Psoas muscle (tissue), 8 donors: ENCODE measurements at places on chromosomes 1 and 21. TPM values are rescaled to one million over a fixed set of nuclear protein-coding genes. Genes with fewer than 3 reads are reported as not detected.
A peak's percentile ranks its signal among the peaks of the same experiment; 100 is the strongest.

GRCh38 chr1:231517076-231517475 lies 11.4 kb upstream of the TSNAX start:
- no peak for DNase-seq

GRCh38 chr1:70719154-70719553 lies 308.1 kb downstream of the CTH start:
- DNase-seq = no peak

- DNase-seq = peak; percentile 80
Measured at GRCh38 chr1:223129229-223129901, 13.7 kb downstream of the TLR5 start.

DNA sequence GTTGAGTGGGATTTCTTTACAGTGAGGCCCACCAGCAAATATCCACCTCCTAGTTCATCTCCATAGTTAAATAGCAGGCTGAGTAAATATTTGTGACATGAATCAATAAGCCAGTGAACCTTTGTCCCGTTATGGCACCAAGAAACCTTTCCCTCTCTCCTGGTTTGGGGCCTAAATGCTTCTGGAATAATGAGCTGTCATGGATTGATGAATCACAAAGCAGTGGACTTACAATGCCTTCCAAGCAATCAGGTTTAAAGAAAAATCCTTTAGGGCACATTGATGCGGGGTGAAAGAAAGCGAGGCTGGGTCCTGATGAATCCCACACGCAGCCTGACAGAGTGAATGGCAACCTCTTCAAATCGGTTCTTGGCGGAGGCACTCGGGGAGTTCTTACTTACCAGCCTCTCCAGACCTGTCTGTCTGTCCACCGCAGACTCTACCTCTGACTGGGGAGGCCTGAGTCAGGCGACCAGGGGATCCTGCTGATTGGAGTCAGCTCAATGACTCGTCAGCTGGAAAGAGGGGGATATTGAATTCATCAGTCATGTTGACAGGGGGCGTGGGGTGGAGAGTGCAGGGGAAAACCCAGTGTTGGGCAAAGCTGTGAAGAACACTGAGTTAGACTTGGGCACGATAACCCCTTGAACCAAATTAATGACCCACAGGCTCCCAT lies 247.3 kb downstream of the PLPP3 start:
- DNase-seq = no peak

GRCh38 chr1:68617942-68618341 lies 121.1 kb upstream of the DEPDC1 start:
- DNase-seq = no peak

GRCh38 chr1:21623410-21623961 lies 45.7 kb downstream of the RAP1GAP start:
- DNase-seq = no peak

DNA sequence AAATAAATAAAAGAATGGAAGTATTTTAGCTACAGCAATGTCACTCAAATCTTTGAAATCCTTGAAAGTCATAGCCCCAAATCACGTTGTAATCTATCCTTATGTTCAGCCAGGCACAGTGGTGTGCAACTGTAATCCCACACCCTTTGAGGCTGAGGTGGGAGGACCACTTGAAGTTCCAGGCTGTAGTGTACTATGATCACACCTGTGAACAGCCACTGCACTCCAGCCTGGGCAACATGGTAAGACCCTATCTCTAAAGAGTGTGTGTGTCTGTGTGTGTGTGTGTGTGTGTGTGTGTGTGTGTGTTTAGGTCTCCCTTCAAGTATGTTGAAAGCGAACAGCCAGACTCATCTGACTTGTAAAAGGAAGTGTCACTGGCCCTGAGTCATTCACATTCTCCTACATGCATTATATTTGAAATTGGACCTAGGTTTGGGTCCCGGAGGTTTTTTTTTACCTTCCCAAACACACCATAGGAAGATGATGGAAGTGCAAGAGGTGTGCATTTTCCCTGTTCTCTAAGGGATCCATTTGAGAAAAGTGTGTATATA lies 50.1 kb downstream of the ZNF281 start:
- DNase-seq = no peak

DNA sequence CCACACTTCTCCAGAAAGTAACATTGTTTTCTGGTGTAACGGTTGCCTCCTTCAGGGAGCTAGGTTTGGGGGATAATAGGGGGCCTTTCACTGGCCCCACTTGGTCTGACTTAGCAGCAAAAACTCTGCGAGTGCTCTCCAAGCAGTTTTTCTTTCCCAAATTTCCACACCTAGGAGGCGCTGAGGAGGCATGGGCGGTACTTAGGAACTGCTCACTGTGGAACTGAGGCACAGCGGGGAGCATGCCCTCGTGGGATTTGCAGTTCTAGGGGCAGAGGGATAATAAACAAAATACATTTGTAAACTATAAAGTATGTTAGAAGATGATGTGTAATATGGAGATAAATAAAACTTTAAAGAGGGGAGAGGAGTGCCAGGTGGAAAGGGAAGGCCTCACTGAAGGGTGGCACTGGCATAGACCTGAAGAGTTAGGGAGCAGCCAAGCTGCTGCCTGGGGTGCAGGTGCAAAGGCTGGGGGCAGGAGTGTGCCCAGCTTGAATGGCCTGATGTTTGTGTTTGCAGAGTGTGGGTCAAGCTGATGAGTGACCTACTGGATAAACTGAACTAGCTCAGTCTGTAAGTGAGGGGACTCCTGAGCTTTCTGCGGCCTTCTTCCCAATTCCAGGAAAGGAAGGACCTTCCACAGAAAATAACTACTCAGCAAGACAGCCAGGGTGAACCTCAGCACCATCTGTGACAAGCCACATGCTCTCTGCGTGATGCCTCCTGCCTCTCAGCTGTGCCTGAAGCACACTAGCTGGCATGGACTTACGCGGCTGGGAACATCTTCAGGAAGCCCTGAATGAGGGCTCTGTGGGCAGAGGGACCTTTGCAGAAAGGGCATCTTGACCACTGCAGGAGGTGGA lies 1.9 kb downstream of the EPHX1 start:
- DNase-seq = no peak

DNA sequence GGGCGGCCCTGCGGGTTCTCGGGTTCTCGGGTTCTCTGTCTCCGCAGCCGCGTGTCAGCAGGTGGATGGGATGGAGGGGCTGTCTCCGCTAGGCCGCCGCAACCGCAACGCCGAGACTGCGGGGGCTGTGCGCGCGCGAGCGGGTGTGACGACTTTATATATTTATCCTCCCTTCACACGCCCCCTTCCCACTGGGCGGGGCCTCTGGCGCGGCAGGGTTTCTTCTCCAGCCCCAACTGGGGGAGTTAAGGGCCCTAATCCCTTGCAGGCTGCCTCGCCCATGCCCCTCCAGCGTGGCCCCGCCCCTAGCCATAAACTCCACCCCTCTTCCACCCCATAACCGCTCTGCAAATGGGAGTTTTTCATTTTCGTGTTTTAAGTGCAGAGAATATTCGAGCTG lies 3.4 kb downstream of the IGSF21 start:
- DNase-seq = no peak

- DNase-seq = peak; percentile 36
Measured at GRCh38 chr1:21340230-21340945, 50.1 kb upstream of the ECE1 start.

- no peak for DNase-seq
Measured at GRCh38 chr1:81950037-81950436, 149.3 kb downstream of the ADGRL2 start.

DNA sequence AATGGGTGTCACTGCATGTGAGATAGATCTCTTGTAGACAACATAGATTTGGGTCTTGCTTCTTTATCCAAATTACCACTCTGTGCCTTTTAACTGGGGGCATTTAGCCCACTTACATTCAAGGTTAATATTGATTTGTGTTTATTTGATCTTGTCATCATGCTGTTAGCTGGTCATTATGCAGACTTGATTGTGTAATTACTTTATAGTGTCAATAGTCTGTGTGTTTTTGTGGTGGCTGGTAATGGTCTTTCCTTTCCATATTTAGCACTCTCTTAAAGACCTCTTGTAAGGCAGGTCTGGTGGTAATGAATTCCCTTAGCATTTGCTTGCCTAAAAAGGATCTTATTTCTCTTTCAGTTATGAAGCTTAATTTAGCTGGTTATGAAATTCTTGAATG lies 29.6 kb downstream of the ZNF691 start:
- no peak for DNase-seq

DNA sequence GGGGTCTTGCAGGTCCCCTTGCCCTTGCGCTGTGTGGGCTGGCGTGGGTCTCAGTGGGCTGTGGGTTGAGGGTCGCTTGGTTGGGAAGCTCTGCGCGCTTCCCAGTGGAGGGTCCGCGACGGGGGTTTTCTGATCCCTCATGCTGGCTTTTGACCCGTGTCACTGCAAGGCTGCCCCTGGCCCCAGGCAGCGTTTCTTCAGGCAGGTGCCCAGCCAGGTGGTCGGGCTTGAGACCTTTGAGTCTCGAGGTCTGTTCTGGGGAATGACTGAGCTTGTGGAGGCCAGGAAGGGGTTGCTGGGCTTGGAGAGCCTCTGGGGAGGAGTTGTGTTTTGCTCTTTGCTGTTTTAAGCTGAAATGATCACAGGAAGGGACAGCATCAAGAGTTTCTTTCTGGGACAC lies 5.3 kb downstream of the SKI start:
- DNase-seq = no peak

GRCh38 chr1:116997636-116998035 lies 3.9 kb upstream of the CD101 start:
- DNase-seq = no peak

GRCh38 chr1:184755226-184756065 lies 788 bp upstream of the EDEM3 start:
- no peak for DNase-seq

GRCh38 chr1:231953660-231954059 lies 327.1 kb downstream of the DISC1 start:
- no peak for DNase-seq

DNA sequence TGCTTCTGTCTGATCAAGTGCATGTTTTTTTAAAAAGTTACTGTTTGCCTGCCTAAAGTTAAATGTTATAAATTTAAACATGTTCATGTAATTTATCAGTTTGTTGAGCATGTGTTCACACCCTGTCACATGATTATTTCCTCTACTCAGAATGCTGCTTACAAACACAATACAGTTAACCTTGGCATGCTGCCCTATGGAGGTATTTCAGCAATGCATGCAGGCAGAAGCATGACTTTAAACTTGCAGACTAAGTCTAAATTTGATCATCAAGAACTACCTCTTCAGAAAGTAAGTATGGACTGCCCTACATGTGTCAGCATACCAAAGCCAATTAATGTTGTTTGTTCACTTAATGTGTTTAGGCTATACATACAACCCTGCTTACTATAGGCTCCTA lies 161.6 kb downstream of the LRRC40 start:
- no peak for DNase-seq

DNA sequence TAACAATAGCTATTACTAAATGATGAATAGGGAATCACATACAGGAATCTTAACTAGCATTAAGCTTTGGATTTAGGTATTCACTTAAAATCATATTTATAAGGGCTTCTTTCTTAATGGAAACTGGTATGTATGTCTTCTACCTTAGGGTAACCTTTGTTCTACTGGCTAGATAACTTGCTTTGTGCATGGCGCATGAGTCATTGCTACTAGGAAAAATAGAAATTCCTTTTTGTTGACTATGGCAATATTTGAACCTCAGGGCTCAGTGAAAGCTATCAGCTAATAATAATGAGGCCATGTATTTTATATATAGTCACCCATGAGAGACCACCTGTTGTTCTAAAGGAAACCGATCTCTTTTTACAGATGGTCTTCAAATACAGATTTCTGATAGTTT lies 72.5 kb downstream of the RPS6KC1 start:
- no peak for DNase-seq

- no peak for DNase-seq
Measured at GRCh38 chr1:15452866-15453571, 3.5 kb upstream of the CELA2A start.

The MYBPH gene
- 18.0 TPM for total RNA-seq

The MAN1C1 gene
- 6.7 TPM for total RNA-seq

The APOBEC4 gene
- not detected for total RNA-seq

The TEDDM1 gene
- total RNA-seq = not detected

The CRABP2 gene
- 0.71 TPM for total RNA-seq

The PCSK9 gene
- not detected for total RNA-seq

The OPRD1 gene
- total RNA-seq = 0.02 TPM

The BTBD8 gene
- 2.0 TPM for total RNA-seq

The TGFB2 gene
- 23.9 TPM for total RNA-seq

The TFAP2E gene
- total RNA-seq = not detected

The HUNK gene
- 0.10 TPM for total RNA-seq

The DNAI4 gene
- total RNA-seq = 4.5 TPM

The CADM3 gene
- 0.89 TPM for total RNA-seq

The PPM1J gene
- 5.8 TPM for total RNA-seq
